Testis (tissue), 5 donors: ENCODE measurements at places on chromosomes 3 and 15.

DNA sequence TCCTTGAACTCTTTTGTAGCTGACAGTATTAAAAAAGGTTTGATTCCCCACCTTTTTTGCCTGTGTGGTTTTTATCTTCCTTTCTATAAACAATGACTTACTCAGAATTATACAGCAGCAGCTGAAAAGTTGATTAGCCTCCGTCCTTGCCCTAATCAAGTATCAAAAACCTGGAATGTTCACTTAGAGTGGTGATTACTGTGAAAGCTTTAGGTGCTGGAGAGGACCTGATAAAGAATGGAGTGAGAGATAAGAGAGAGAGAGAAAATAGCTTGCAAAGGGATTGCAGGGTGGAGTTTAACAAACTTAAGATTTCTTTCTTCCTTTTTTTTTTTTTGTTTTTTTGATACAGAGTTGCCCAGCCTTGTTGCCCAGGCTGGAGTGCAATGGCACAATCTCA lies 6.7 kb downstream of the CGNL1 start:
- no peak for DNase-seq

- peak; percentile 51 for DNase-seq
Measured at GRCh38 chr3:38960953-38961622, 90.7 kb downstream of the SCN11A start.

DNA sequence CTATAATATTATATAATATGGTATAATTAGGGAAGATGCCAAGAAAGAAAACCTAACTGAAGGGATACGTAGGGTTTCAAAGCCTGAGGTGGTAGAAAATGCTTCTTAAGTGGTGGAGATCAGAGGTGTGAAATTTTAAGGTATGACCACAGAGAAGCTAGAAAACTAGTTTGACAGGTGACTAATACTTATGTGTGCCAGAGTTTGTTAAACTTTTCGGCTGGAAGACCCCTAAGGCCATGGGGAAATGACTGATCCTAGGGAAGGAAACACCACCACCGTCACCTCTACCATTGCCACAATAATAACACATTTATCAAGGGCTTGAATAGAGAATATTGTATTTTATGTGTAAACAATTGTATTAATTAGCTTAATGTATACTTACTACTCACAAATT lies 261.4 kb upstream of the GBE1 start:
- DNase-seq = no peak

DNA sequence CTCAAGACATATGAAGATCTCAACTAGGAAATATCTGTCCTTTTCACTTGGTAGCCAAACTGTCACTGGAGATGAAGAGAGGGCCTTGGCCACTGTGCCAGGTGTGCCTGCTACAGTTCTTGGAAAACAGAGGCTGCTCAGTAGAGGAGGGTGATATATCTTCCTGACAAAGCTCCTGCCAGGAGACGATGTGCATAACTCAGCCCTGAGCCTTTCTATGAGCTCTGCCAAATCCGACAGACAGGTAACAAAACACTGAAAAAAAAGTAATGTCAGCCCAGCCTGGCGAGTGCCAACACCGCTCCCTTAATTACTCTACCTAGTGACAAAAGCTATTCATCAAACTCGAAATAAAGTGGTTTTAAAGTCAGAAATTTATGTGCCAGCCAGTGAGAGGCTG lies 123.2 kb downstream of the MFSD1 start:
- no peak for DNase-seq

- DNase-seq = peak; percentile 37
Measured at GRCh38 chr15:68829068-68829467, 8.4 kb upstream of the ANP32A start.

DNA sequence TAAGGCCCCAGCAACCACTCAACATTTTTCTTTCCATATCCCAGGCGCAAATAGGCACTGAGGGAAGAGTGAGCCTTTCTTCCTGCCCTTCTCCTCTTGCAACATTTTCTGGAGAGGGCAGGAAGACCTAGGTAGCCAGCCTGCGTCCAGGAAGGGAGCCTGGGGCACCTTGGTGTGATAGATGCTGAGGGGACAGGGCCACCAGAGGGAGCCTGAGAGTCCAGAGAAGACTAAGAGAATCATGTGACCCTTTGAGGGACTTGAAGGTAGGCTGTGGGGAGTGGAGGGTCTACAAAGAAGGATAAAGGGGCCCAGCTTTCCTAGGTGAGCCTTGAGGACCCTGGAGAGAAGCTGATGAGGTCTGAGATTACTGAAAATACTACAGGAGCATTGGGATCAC lies 346.6 kb downstream of the CNTN6 start:
- DNase-seq = peak; percentile 48

- no peak for DNase-seq
Measured at GRCh38 chr3:53192608-53193007, 31.6 kb downstream of the PRKCD start.
